Prostate gland (tissue), 2 donors: ENCODE measurements at places on chromosomes 1 and 21.

DNA sequence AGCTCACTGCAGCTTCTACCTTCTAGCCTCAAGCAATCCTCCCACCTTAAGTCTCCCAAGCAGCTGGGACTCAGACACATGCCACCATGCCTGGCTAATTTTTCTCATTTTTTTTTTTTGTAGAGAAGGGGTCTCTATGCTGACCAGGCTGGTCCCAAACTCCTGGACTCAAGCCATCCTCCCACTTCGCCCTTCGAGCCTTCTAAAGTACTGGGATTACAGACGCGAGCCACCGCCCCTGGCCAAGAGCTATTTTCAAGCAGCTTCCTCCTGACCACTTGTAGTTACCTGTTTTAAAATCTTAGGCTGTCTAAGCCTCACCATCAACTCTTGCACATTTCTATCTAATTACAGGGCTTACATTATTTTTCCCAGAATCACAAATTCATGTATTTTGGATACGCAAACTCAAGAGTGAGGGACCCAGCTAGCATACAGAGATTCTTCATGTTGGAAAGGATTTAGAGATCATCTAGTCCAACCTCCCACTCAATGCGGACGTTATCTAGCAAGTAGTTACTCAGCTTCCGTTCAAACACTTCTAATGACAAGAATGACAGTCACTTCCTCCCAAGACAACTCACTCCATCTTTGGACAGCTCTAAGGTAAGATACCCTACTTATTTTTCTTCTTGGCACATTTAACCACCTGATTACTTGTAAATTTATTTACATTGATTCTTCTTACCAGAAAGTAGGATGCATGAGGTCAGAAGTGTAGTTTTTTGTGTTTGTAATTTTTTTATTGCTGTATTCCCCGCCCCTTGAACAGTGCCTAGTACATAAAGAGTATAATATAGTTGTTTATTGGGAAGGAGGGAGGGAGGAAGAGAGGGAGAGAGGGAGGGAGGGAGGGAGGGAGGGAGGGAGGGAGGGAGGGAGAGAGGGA lies 65.4 kb downstream of the LUZP1 start:
- DNase-seq: no peak

GRCh38 chr1:62234688-62235087 lies 40.0 kb downstream of the L1TD1 start:
- DNase-seq: no peak

DNA sequence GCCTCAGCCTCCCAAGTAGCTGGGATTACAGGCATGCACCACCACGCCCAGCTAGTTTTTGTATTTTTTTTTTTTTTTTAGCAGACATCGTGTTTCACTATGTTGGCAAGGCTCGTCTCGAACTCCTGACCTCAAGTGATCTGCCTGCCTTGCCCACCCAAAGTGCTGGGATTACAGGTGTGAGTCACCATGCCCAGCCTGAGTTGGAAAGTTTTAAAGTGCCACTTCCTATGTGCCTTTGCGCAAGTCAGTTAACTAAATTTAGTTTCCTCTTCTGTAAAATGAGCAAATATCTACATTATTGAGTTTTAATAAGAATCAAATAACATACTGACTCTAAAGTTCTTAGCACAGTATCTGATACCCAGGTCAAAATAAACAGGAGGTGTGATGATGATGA lies 12.4 kb downstream of the SLC19A2 start:
- DNase-seq: no peak

GRCh38 chr1:113211467-113211866 lies 138.5 kb downstream of the LRIG2 start:
- no peak for DNase-seq

- DNase-seq: no peak
These were observed 115.4 kb downstream of the RIPK4 start for GRCh38 chr21:41651406-41651805.

GRCh38 chr1:25003457-25004190 lies 73.5 kb upstream of the RUNX3 start:
- no peak for DNase-seq

- DNase-seq: no peak
These were observed 47.1 kb upstream of the ATP1A1 start for GRCh38 chr1:116325922-116326321.

GRCh38 chr1:54413295-54413694 lies 7.1 kb upstream of the SSBP3 start:
- no peak for DNase-seq

DNA sequence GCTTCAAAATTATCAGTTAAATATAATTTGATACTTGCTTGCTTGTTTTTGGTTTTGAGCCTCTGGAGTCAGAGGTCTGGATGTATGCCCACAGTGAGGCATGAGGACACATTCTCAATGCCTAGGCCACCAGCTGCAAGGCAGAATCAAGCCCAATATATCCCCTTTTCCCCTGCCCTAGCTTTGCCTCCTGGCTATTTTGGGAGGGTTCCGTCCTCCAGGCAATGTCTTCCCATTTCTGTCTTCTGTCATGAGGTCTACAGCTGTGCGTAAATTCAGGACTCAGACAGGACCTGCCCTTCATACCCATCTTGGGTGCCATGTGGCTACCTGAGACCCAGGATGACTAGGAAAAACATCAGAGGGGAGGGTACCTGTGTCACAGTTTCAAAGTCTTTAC lies 19.2 kb downstream of the NRDC start:
- DNase-seq: no peak

DNA sequence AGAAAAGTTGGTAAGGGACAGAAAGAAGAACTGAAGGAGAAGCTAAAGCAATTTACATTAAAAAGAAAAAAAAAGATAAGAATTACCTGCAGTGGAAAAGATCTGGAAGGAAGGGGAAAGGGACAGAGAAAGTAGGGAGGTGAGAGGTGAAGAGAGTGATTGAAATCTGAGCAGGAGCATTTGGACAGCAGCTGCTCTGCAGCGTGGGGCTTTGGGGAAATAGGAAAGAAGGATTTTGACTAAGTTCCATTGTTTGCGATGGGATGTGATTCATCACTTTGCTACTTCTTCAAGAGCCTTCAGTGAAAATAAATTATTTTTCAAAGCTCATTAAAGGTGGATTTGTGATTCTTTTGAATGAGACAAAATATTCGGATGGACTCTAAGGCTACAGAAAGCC lies 26.1 kb upstream of the NMNAT2 start:
- DNase-seq: no peak

DNA sequence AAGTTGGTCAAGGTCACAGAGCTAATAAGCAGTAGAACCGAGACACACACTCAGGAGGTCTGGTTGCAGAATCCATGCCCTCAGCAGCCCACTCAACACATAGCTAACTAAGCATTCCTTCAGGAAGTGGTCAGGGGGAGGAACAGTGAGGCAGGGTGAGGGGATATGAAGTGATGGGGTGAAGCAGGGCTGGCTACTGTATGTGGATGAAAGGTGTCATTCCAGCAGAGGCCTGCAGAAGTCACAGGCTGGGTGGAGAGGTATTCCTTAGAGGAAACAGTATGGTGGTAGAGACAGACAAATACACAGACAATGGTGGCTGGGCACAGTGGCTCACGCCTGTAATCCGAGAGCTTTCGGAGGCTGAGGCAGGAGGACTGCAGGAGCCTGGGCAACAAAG lies 14.1 kb downstream of the TMCO4 start:
- DNase-seq: no peak

GRCh38 chr1:172915271-172915670 lies 135.5 kb downstream of the TNFSF18 start:
- no peak for DNase-seq

DNA sequence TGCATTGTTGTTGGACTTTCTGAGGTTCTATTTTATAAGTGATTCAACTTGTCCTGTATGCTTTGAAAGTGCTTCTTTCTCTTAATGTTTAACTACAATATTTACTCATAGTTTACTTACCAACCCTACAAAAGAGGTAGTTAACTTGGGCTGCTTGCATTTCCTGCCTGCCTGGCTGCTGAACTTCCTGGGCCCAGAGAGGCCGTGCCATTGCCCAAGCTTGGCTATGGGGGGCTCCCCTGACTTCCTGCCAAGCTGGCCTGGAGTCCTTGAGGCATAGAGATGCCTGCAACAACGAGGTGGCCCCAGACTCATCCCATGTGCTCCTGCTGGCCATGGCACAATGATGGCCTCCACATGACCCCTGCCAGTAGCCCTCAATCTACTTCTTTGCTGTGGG lies 361.6 kb upstream of the PLD5 start:
- no peak for DNase-seq

DNA sequence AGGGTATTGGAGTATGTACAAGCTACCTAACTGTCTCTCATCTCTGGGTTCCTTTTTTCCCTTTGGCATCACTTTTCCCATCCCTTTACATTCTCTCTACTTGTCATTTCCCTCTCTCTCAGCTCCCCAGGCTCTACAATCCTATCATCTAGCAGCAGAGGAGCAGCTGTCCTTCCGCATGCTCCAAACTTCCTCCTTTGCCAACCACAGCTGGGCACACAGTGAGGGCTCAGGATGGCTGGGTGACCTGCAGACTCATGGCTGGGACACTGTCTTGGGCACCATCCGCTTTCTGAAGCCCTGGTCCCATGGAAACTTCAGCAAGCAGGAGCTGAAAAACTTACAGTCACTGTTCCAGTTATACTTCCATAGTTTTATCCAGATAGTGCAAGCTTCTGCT lies 561 bp downstream of the CD1E start:
- DNase-seq: no peak

- no peak for DNase-seq
These were observed 3.3 kb downstream of the AHDC1 start for GRCh38 chr1:27600498-27601175.

GRCh38 chr1:181062836-181063428 lies 25.6 kb upstream of the IER5 start:
- DNase-seq: no peak

DNA sequence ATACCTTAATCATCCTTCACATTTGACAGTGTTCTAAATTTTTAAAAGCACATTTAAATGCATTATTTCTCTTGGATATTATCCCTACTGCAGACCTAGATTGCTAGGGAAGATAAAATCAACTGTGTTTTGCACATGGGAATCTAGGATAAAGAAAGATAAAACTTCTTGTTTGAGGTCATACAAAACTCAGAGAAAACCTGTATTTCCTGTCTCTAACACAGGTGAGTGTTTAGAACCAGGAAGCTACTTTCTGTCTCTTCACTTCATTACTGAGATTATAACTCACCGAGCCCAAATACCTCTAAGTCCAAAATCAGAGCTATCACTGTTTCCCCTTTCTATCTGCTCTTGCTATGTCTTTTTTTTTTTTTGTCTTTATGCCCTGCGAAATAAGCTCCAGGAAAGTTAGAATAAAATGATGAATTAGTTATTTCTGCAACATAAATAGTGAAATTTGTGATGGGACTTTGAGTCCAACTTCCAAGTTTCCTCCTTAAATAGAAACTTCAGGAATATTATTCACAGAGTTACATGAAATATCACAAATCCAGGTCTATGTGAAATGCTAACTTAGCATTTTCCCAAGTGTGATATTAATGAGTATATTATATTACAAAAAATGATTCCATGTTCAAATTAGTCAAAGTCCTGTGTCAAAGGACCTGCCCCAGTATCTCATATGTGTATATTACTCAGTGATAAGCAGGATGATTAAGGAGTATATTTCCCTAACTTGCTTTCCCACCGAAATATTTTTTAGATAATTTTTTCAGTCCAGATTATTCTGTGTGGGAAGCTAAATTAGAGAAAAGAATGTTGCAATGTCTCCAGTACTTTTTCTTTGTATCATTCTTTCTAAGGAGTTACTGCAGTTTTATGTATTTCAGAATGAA lies 226.4 kb downstream of the PLA2G4A start:
- DNase-seq: no peak

DNA sequence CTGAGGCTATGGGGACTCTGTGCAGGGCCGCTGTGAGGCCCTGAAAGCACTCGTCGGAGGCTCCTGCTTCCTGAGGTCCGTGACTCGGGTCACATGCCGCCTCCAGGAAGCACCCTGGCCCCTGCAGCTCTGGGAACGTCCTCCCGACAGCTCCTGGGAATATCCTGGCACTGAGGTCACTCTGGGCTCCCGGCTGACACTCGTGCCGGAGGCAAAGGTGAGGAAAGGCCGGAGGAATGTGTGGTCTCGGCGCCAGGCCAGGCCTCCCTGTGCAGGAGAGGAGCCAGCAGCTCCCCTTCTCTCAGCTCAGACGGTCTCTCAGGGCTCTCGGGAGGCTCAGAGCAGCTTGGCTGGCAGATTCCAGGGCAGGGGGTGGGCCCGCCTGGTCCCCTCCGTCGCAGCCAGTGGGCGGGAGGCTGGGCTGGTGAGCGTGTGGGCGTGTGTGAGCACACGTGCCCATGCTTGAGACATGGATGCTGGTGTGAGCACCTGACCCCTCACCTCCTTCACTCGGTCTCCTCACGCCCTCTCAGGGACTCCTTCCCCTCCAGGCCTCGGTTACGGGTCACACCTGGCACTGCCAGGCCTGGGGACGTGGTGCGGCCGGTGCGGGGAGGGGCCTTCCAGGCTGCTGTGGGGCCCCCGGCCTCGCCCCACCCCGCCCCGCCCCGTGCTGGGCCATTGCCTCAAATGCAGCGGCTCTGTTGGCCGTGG lies 5.5 kb upstream of the RNF223 start:
- no peak for DNase-seq

- no peak for DNase-seq
These were observed 1.1 kb downstream of the TRIM58 start for GRCh38 chr1:247857985-247858619.
